ENCODE measurements at places on chromosomes 5 and 9.

GRCh38 chr5:89125372-89125771 lies 242.4 kb upstream of the MEF2C start:
- no peak overlapping the region for H3K4me3 ChIP-seq
- H3K36me3 ChIP-seq, result no peaks in the 10 kb centered on the region
- no peaks in the 10 kb centered on the region for H3K27me3 ChIP-seq

DNA sequence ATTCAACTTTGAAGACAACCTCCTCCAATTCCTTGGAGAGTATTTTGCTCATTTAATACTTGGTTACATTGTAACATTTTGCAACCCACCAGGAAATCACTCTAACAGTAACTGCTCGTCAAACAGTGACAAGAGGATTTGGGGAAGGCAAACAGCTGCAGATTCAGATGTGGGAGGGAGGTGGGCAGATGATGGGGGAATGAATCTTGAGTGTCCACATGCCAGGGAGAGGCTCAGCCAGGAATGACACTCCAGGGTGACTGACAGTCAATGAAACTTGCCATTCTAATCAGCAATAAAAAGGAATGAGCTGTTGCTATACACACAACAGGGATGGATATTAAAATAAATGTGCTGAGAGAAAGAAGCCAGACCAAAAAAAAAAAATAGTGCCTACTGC lies 97.7 kb upstream of the ANKRD55 start:
- H3K36me3 ChIP-seq, result peaks cover 7% of the 10 kb centered on the region
- peaks cover 50% of the 10 kb centered on the region for H3K4me1 ChIP-seq
- no peak overlapping the region for H3K4me3 ChIP-seq
- no peak for DNase-seq
- H3K27ac ChIP-seq, result no peak overlapping the region

DNA sequence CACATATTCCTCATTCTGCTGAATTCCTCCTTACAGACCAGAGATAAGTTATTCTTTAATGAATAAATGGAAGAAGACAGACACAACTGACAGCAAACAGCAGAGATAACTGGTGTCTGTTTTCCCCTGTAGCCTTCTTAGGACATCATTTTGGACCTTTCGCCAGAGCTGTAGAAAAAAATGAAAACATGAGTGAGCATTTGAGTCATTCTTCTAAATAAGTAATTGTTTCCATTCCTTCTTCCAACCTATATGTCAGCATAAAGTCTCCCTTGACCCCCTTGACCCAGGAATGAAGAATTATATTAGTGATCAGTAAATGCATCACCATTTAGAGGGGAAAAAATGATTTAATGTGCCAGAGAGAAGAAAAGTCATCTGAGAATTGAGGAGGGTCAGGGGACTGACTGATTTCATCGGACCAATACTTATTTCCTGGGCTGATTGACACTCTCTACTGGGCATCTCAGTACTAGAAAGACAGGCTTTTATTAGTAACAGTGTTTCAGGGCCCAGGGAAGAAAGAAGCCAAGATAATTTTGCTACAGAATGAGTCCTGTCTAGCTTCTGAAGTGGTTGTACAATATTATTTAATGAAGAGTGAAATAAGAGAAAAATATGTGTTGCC lies 597.0 kb downstream of the PSAT1 start:
- no peak overlapping the region for H3K4me3 ChIP-seq
- no peaks in the 10 kb centered on the region for H3K36me3 ChIP-seq
- H3K27ac ChIP-seq, result no peak overlapping the region

- no peaks in the 10 kb centered on the region for H3K36me3 ChIP-seq
- peaks cover 37% of the 10 kb centered on the region for H3K4me1 ChIP-seq
- no peak overlapping the region for H3K27ac ChIP-seq
- H3K27me3 ChIP-seq, result peaks cover 9% of the 10 kb centered on the region
- no peak for DNase-seq
- H3K4me3 ChIP-seq, result no peak overlapping the region
Measured at GRCh38 chr9:96154081-96154480, 147.9 kb downstream of the HSD17B3 start.

DNA sequence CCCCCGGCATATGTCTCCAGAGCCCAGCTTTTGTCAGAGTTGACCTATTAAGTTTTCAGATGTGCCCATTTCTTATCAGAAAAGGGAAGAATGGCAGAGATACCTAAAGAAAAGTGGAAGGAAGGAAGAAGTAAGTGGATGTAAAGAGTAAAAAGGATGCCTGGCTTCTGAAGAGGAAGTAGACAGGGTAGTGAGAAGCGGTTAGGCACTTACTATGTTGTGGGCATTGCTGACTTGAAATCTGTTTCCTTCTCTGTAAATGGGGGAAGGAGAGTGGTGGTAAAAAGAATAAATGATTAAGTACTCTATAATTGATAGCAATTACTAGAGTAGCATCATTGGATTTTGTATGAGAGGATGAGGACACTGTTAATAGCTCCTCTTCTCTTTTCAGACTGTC lies 9.9 kb downstream of the ANP32B start:
- DNase-seq, result no peak
- peak overlapping the region; percentile 87 for H3K27ac ChIP-seq
- H3K4me3 ChIP-seq, result peak overlapping the region; percentile 68
- H3K36me3 ChIP-seq, result no peaks in the 10 kb centered on the region

- H3K4me3 ChIP-seq, result no peak overlapping the region
- no peak overlapping the region for H3K27ac ChIP-seq
- H3K4me1 ChIP-seq, result peaks cover 12% of the 10 kb centered on the region
Measured at GRCh38 chr5:148906968-148907367, 80.6 kb downstream of the ADRB2 start.

DNA sequence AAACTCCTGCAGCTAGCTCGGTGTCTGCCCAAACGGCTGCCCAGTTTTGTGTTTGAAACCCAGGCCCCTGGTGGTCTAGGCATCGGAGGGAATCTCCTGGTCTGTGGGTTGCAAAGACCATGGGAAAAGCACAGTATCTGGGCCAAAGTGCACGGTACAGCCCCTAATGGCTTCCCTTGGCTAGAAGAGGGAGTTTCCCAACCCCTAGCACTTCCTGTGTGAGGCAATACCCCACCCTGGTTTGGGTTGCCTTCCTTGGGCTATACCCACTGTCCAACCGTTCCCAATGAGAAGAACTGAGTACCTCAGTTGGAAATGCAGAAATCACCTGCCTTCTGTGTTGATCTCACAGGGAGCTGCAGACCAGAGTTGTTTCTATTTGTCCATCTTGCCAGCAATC lies 41.8 kb downstream of the CAVIN4 start:
- H3K27ac ChIP-seq, result no peak overlapping the region
- peaks cover 18% of the 10 kb centered on the region for H3K27me3 ChIP-seq
- H3K36me3 ChIP-seq, result peaks cover 20% of the 10 kb centered on the region
- no peaks in the 10 kb centered on the region for H3K4me1 ChIP-seq

DNA sequence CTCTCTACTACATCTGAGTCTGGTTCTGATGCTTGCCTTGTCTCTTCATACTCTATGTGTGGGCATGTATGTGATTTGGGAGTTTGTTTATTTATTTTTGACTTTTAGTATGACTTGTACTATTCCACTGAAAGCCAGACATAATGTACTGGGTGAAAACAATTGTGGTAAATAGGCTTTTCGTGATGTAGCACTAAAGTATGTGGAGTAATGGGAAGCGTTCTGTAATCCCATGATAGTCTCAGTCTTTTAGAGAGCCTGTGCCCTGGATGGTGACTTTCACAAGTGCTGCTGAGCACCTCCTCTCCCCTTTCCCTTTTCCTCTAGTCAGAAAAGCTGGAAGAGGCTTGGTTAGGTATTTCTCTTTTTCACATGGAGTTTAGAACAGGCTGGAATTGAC lies 85.8 kb upstream of the S1PR3 start:
- H3K36me3 ChIP-seq, result peaks cover 30% of the 10 kb centered on the region
- no peak overlapping the region for H3K27ac ChIP-seq
- no peak for DNase-seq

GRCh38 chr5:60148366-60148765 lies 254.8 kb upstream of the PDE4D start:
- H3K27me3 ChIP-seq, result no peaks in the 10 kb centered on the region
- H3K36me3 ChIP-seq, result no peaks in the 10 kb centered on the region
- no peak overlapping the region for H3K27ac ChIP-seq

DNA sequence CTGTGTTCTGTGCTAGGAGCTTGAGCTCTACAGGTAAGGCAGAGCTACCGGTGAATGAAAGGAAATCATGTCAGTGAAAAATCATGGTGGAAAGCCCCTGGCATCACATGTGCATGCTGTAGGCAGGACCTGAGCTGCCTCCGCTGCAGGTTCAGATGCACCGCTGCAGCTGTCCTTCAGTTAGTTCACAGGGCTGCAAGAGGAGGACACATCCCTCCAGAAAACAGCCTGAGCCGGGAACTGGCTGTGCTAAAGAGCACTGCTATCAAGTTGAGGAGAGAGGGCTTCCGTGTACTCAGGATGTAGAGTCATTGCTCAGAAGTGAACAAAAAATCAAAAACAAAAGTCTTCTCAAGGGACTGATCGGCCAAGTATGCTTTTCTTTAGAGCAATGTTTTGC lies 138.6 kb downstream of the ERCC6L2 start:
- peaks cover 7% of the 10 kb centered on the region for H3K36me3 ChIP-seq
- peak; percentile 42 for DNase-seq
- peak overlapping the region; percentile 93 for H3K27ac ChIP-seq
- H3K4me3 ChIP-seq, result peak overlapping the region; percentile 79
- peaks cover 85% of the 10 kb centered on the region for H3K4me1 ChIP-seq

DNA sequence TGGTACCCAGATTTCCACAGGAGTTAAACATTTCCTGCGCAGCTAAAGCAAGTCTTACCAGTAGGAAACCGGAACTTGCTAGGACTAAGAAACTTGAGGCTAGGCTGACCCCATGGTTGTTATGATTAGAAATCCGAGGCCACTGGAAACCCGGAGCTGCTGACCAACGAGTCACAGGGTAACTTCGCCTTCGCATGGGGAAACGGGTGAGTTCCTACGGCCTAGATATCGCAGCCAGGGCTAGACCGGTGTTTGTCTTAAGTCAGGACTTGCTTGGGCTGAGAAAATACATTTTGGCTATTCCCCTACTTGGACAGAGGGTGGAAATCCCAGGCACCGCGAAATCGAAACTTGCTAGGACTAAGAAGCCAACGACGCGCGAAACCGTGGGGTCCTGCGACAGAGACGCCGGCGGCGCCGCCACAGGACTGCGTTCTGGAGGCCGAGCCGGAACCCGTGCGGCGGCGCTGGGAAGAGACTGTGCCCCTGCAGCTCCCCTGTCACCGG lies 1.6 kb upstream of the ANXA2R start:
- DNase-seq, result no peak
- peak overlapping the region; percentile 99 for H3K27ac ChIP-seq

- no peaks in the 10 kb centered on the region for H3K36me3 ChIP-seq
- H3K4me3 ChIP-seq, result no peak overlapping the region
- no peak for DNase-seq
- no peaks in the 10 kb centered on the region for H3K27me3 ChIP-seq
- no peak overlapping the region for H3K27ac ChIP-seq
- H3K4me1 ChIP-seq, result no peaks in the 10 kb centered on the region
Measured at GRCh38 chr5:78591972-78592700, 56.4 kb downstream of the LHFPL2 start.

GRCh38 chr5:29894668-29895067 lies 1298.8 kb upstream of the CDH6 start:
- H3K4me3 ChIP-seq, result no peak overlapping the region
- H3K36me3 ChIP-seq, result peaks cover 8% of the 10 kb centered on the region
- no peaks in the 10 kb centered on the region for H3K4me1 ChIP-seq
- DNase-seq, result no peak

DNA sequence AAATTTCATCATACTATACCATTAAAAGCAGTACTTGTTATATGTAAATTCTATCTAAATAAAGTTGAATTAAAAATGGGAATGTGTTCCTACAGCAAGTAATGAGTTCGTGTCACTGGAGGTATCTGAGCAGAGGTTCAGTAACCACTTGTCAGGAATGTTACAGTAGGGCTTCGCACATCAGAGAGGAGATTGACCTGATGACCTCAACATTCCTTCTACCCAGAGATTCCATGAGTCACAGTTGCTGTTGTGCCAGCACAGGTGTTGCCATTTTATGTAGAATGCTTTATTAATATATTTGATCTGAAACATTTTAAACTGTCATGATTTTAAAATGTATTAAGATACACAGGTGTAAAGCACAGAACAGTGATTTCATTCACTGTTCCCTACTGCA lies 60.3 kb downstream of the STX17 start:
- H3K4me1 ChIP-seq, result no peaks in the 10 kb centered on the region
- H3K36me3 ChIP-seq, result peaks cover 6% of the 10 kb centered on the region

DNA sequence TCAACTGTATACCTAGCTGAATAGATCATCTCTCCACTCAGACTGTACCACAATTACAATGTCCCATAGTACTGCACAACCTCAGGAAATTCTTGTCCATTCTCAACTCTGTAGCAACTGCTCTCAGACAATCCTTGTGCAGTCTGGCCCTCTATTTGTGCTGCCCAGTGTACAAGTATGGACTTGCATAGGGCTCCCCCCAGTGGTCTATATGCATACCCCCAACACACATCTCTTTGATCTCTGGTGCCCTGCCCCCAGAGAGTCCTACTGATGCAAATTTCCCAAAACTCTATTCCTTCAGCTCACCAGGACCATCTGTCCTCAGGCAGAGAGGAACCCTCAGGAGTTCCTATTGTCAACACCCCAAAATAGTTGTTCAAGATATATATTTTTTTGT lies 205.3 kb downstream of the SLCO4C1 start:
- H3K27ac ChIP-seq, result no peak overlapping the region
- DNase-seq, result no peak
- H3K36me3 ChIP-seq, result no peaks in the 10 kb centered on the region
- H3K27me3 ChIP-seq, result no peaks in the 10 kb centered on the region
- no peak overlapping the region for H3K4me3 ChIP-seq

- H3K27ac ChIP-seq, result no peak overlapping the region
- DNase-seq, result no peak
- H3K27me3 ChIP-seq, result no peaks in the 10 kb centered on the region
- H3K4me3 ChIP-seq, result no peak overlapping the region
Measured at GRCh38 chr5:164593982-164594381, 1088.6 kb downstream of the MAT2B start.

DNA sequence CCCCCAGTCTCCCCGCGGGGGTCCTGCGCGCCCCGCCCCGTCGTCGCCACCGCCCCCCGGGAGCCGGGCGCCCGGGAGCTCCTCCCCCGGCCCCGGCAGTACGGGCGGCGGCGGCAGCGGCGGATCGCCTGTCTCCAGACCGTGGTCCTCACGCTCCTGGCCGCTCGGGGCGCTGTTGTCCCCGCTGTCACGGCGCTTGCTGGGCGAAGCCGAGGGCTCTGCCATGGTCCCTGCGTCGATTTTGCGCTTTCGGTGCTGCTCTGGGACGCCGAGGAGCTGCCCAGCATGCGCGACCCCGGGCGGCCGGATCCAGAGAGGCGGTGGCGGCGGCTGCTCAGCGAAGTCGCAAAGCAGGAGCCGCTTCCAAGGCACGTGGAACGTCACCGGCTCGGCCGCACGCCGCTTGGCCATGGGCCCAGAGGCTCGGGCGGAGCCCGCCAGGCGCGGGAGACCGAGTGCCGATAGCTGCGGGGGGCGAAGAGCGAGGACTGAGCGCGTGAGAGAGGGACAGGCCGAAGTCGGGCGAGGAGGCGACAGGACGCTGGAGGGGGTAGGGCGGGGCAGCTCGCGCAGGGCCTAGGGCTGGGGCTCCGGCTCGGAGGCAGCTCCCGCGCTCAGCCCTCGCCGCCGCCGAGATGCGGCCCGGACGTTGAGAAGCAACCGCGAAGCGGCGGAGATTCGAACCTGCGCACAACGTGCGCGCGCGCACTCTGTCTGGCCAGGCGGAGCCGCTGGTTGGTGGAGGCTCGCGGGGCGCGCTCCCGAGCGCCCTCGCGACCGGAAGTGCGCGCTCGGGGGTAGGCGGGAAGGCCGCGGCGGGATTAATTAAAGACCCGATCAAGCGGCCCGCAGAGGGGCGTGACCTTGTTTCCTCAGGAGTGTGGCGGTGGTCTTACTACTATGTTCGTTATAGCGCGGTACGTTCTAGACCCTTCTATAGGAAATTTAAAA lies at the start of gene C9orf40:
C9orf40 (minus strand) TSS at position 712 of the 951 bp plus-strand sequence; CDS start at position 411, 301 bp downstream.
- H3K27ac ChIP-seq, result peak within 1 kb of the TSS; percentile 98
- H3K36me3 ChIP-seq, result no peaks in the 10 kb centered on the region
- DNase-seq, result peak; percentile 89
- H3K4me3 ChIP-seq, result peak within 1 kb of the TSS; percentile 98
- no peaks in the 10 kb centered on the region for H3K27me3 ChIP-seq
